Nucleus accumbens (tissue), 56 donors: ENCODE measurements at places on chromosomes 5 and 9.

DNA sequence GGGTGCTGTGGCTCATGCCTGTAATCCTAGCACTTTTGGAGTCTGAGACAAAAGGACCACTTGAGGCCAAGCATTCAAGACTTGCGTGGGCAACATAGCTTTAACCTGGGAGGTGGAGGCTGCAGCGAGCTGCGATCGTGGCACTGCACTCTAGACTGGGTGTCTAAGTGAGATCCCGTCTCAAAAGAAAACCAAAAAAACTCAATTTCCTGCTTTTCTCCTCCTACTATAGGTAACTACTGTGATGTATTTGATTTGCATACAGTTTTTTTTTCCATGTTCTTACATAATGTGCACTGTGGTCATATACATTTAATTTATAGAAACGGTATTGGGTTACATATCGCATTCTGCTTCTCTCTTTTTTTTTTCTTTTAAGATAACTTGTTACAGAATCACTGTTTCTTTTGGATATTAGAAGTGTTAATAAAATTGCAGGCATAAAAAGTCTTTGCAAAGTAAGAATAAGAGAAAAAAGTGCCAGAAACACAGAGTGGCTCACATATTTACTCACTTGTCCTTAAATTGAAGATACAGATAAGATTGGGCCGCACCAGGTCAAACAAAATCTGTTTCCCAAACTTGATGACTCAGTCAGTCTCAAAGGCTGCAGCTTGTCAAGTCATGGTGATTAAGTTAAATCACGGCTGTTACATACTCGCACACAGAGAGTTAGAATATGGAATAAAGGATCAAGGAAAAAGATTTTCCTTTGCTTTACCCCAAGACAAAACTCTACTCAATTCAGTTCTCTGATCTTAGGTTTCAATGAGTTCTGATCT is 2.0 kb upstream of the PTGR1 start:
- DNase-seq: no peak

DNA sequence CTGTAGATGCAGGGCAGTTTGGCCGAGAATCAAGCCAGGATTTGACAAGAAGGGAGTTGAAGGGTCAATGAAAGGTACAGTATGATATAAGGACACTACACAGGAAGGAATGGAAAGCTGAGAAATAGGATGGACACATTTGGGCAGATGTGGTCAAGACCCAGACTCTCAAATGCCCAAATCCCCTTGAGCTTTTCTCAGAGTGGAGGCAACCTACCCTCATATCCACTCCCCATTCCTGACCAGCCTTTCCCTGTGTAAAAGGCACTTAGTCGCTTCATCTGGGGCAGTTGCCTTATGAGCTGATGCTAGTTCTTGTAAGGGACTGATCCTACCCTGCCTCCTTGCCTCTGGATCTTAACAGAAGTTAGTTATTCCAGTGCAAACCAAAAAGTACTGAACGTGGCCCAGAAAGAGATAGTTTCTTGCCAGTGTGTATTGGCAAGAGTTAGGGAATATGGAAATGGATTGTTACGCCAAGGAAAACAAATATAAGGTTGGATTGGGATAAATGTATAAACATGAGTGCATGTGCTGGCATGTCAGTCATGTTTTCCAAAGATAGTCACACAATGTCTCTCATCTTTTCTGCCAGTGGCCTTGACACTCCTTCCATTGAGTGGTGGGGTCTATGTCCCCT is 4.1 kb upstream of the MCCC2 start:
- DNase-seq: no peak

GRCh38 chr5:9784231-9784630 is 154.1 kb upstream of the TAS2R1 start:
- DNase-seq: no peak

- DNase-seq: no peak
Measured at GRCh38 chr9:134937164-134937555, 19.4 kb upstream of the FCN1 start.

GRCh38 chr9:33151601-33152000 is 15.5 kb downstream of the B4GALT1 start:
- DNase-seq: no peak

- DNase-seq: no peak
Measured at GRCh38 chr5:82911910-82912309, 165.3 kb downstream of the TMEM167A start.
